Right lobe of liver (tissue), 6 donors: ENCODE measurements at places on chromosomes 3 and 15. TPM values are rescaled to one million over a fixed set of nuclear protein-coding genes. Genes with fewer than 3 reads are reported as not detected.

DNA sequence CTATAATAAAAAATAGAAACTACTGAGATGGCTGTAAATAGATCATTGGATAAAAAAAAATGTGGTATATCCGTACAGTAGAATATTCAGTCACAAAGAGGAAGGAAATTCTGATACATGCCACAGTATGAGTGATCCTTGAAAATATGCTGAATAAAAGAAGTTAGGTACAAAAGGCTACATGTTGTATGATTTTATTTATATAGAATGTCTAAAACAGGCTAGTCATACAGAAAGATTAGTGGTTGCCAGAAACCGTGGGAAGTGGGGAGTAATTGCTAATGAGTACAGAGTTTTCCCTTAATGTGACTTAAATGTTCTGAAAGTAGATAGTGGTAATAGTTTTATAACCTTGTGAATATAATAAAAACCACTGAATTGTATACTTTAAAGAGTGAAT lies 24.9 kb upstream of the FAH start:
- no peak for DNase-seq

IFT80 gene
- total RNA-seq: 13.7 TPM

DNA sequence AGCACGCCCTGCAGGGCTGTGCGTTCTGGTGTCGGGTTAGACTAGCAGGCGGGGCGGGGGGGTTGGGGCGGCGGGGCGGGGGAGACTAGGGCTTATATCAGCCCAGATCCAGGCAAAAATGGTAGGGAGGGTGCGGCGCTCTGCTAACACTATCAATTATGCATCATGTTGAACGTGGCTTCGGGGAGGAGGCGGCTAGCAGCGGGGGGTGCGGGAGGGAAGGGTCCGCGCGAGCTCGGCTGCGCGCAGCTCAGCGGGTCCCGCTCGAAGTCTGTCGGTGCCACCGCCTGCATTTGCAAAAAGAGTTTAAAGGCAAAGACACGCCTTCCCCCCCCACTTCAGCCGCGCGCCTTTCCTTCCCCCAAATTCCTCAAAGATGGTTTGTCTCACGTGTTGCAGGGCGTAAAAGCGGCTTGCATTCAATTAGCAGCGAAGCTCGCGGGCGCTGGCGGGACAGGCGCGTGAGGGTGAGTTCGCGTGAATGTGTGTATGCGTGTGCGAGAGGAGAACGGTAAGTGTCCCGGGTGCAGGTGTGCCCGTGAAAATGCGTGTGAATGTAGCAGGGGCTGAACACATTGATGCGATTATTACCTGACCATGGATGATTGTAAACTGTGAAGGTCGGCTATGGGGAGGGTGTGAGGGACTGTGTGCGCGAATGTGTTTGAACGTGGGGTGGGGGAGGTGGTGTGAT lies at the start of gene ISLR2:
ISLR2 (plus strand) TSS at position 432 of the 694 bp plus-strand sequence. CDS start 2,169 bp downstream, outside the sequence.
- no peak for DNase-seq

DNA sequence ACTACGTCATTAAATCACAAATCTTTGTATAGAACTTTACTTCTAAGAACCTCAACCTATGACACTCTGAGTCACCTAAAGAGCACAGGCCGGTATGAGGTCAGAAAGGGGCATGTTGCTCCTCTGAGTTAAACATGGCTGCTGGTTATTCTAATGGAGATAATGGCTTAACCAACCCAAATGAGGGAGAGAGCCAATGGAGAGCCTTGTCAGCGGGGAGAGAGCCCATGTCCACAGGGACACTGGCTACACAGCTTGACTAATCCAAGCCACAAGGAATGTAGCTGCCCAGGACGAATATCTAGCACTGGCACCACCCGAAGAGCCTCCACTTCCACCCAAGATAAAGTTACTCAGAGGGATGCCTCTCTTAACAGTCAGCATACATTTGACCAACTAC lies 77.0 kb upstream of the STAC start:
- DNase-seq: no peak

CLRN1 gene
- not detected for total RNA-seq

DNA sequence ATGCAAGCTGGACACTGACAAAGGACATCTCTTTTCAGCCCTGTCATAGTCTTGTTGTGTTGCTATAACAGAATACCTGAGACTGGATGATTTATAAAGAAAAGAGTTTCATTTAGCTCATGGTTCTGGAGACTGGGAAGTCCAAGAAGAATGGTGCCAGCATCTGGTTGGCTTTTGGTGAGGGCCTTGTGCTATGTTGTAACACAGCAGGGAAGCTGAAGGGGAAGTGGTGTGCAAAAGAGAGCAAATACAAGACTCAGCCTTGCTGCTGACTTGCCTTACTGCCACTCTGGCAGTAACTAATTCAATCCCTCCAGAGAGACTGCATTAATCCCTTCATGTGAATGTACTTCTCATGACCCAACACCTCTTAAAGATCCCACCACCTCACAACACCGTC lies 356.3 kb upstream of the PROK2 start:
- no peak for DNase-seq

SLC22A13 gene
- total RNA-seq: not detected

RCCD1 gene
- 7.9 TPM for total RNA-seq

GRCh38 chr3:43632269-43632733 lies 10.5 kb upstream of the ANO10 start:
- DNase-seq: no peak

DNA sequence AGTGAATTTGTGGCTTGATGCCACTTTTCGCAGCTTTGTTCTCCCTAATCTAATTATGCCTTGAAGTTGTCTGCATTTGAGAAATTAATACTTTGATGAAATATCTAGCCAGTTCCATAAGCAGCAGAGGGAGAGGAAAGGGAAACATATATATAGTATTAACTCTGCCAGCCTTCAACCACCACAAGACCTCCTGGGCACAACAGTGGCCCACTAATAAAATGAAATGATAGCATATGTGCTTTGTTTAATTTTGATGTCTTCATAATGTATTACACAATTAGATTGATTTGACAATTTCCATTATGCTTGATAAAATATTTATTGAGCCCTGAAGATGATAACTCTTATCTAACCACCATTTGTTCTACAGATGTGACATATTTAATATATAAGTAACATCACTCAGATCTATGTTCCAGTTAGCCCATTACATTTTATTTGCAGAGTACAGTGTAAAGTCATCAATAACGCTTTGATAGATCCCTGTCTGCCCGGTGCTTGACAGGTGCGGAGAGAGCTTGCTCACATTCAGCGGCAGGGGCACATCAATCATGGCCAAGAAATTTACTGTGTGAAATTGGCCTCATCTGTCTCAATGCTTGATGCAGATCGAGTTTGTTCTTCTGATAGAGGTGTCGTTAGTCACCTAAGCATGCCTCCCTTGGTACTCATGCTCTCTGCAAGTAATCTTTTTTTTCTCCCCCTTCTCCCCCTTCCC lies 187.4 kb downstream of the MECOM start:
- no peak for DNase-seq

GRCh38 chr3:11544412-11545181 lies 99.1 kb downstream of the VGLL4 start:
- peak; percentile 49 for DNase-seq
